ENCODE measurements at places on chromosomes 1 and 21.

GRCh38 chr1:231964961-231965360 is 338.4 kb downstream of the DISC1 start:
- DNase-seq: no peak

GRCh38 chr1:246987083-246987690 is 20.7 kb downstream of the ZNF695 start:
- no peak for DNase-seq

DNA sequence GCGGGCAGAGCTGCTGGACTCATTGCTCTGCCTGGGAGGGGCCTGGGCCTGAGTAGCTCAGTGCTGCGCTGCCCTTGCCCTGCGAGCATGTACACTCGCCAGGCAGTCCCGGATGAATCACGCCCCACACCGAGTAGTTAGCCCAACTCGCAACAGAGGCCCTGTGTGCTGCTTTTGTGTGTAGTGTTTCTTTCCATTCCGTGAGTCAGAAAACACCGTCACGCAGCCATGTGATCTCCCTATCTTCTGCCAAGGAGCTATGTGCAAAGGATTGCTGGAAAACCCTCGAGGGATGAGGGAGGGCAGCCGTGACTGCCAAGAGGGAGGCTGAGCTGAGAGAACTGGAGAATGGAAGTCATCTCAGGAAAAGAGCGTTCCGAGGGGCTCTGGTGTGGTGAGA is 37.3 kb downstream of the NENF start:
- peak; percentile 84 for DNase-seq

DNA sequence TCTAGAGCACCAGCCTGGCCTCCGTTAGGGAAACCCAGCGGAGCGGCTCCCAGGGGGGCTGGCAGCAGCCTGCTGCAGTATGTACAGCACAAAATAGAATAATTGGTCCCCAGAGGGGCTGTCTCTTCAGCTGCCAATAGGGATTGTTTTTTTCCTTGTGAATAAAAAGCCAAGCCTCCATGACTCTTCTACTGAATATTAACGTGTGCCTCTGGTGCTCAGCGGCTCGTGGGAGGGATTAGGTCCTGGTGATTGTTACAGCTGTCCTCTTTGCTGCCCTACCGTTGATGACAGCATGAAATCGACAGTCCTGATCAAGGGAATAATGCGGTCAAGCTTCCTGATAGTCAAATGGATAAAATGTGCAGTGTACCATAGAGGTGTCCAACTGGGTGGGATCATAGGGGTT is 190.7 kb upstream of the RUNX1 start:
- peak; percentile 28 for DNase-seq

DNA sequence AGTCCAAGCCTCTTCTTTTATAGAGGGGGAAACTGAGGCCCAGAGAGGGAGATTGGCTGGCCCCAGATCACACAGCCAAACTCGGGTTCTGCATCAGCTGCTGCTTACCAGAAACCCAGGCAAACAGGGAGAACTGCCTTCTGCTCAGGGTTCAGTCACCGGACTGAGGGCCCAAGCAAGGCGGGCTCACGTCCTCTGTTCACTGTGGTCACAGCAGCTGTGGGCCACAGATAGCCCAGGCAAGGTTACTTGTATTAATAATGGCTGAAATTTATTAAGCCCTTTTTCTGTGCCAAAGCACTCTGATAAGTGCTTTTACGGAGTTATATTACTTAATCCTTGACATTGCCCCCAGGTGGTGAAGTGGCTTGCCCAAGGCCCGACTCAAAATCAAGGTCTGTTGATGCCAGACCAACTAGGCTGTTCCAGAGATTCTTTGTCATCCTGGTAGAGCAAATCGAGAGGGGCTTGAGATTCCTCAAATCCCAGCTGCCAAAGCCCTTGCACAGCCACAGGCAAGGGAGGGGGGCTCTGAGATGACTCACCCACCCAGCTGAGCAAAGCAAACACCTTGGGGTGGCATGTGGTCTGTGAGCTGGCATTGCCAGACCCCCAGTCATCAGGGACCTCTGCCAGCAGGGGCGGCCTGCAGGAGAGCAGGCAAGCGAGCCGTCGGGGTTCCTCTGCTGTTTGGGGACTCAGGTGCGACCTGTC is 36.5 kb downstream of the EPHB2 start:
- DNase-seq: no peak

GRCh38 chr1:226871636-226872327 is 1.4 kb downstream of the PSEN2 start:
- DNase-seq: no peak

DNA sequence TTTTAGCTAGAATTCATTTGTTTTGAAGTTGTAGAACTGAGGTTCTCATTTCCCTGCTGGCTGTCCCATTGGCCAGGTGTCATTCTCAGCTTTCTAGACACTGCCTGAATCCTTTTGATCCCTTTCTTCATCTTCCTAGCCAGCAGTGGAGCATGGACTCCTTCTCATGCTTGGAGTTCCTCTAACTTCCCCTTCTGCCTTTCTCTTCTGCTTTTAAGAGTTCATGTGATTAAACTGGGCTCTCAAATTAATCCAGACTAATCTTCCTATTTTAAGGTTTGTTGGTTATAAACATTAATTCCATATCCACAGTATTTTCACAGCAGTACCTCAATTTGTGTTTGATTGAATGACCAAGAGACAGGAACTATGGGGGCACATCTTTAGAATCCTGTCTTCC is 52.3 kb downstream of the ADAMTS5 start:
- DNase-seq: no peak

GRCh38 chr1:118987468-118988185 is 516 bp downstream of the TBX15 start:
- DNase-seq: no peak

DNA sequence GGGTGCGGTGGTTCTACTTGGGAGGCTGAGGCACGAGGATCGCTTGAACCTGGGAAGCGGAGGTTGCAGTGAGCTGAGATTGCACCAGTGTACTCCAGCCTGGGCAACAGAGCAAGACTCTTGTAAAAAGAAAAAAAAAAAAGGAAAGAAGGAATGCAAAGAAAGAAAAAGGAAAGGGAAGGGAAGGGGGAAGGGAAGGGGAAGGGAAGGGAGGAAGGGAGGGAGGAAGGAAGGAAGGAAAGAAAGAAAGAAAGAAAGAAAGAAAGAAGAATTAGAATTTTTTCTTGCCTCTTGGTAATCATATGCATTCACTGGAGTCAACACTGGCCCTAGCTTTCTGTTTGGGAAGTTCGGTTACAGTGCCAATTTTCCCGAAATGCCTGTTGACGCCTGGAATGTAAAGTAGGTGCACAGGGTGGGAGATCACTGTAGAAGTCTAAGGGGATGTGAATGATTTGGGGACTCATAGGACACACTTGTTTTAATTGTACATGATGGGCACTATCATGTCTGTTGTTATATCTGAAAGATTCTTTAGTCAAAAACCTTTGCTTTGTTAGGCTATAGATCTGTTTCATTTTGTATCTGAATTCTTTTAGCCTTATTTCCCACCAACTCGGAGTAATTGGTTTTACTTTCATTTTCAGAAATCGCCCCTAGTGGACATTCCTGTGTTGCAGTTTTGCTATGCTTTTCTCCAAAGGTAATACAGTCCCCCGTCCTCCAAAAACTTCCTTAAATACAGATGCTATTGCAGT is 59.8 kb upstream of the MORC3 start:
- DNase-seq: peak; percentile 93

DNA sequence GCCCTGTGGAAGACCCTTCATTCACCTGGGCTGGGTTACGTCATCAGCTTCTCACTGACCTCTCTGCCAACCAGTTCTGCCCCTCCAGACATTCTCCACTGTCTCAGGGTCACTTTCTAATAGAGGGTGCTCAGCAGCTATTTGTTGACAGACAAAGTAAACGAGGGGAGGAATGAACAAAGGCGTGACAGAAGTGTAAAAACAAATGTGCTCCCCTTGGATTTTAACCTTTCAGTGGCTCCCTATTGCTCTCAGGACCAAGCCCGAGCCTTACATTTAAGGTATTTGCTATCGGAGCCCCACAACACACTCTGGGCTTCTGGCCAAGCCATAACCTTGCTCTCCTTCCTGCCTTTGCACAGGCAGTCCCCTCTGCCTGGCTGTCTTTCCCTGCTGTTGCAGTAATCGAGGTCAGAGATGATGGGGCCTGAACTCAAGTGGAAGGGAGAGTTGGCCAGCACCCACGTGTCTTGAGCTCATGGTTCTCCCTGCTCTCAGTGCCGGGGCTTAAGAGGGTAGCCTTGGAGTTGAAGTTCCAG is 9.3 kb upstream of the MARCKSL1 start:
- no peak for DNase-seq

GRCh38 chr21:44732956-44733355 is 21.6 kb upstream of the TSPEAR start:
- no peak for DNase-seq

DNA sequence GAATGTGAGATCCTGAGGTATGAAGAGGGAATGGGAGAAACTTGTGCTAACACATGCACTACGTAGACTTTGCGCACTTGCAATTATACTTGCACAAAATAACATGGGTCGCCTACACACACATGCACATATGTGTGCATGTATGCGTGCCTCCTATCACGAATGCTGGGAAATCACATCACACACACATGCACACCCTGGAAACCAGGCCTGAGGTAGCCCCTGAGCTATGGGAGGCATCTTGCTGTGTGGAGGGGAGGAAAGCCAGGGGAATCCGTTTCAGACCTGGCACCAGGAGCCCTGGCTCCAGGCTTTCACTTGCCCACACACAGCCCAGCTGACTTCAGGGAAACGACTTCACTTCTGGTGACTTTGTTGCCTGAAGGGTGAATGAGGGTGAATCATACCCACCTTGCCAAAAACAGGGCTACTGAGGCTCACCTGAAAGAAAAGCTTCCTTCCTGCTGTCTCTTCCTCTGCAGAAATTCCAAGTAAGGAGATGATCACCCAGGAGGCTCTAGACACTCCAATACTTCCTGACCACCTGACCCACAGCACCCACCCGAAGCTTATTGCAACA is 136.0 kb upstream of the NGF start:
- no peak for DNase-seq

GRCh38 chr1:64129701-64130100 is 73.7 kb upstream of the UBE2U start:
- peak; percentile 32 for DNase-seq

- no peak for DNase-seq
These were observed 24.6 kb downstream of the NUF2 start for GRCh38 chr1:163346326-163346870.

DNA sequence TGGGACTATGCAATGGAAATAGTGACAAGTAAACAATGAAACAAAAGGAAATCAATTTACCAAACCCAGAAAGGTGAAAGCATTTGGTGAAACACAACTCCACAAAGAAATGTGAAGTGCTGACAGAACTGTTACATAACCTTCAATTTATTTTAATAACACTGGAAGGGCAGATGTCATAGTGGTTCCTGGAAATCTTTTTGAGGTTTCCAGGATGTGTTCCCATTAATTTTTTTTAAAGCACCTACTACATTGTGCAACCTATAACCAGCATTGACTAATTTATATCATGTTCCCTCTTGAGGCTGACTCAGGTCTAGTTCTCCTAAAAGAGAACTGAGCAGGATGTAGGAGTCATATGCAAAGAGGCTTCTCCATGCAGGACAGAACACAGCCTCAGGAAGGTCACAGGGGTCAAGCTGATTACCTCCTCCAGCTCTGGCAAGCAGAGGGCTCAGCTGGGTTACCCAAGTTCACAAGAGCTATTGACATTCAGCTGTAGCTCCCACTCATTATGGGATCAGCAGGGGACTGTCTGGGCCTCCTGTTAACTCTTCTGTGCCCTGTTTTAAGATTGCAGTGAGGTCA is 157.1 kb upstream of the NRIP1 start:
- DNase-seq: no peak

DNA sequence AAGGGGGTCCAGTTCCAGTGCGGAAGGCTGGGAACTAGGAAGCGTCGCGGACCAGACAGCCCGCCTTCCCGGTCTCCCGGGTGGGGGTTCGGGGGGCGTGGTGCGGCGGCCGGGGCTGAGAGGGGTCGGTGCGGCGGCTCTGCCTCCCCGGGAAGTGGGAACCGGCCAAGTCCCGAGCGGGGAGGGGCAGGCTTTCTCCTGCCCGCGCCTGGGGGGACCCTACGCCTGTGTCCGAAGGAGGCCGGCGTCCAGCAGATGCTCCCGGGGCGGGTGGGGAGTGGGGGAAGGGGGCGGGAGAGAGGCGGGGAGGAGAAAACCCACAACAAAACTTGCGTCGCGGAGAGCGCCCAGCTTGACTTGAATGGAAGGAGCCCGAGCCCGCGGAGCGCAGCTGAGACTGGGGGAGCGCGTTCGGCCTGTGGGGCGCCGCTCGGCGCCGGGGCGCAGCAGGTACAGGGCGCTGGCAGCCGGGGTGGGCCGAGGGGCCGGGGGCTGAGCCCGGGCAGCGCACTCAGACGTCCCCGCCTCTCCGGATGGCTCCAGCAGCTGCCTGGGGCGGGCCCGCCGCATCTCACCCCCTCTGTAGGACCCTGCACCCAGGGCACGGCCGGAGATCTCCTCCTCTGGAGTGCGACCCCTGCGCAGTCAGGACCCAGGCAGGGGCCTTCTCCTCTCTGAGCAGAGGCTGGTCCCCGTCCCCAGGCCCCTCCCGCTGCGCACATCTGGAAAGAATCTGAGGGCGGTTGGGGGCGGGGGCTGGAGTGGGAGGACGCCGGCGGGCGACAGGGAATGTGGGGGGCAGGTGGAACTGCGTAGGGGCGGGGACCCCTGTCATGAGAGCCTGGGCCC is at the start of gene PODN:
PODN (plus strand) TSS at position 355 of the 849 bp plus-strand sequence. CDS start 7,643 bp downstream, outside the sequence.
- DNase-seq: no peak

DNA sequence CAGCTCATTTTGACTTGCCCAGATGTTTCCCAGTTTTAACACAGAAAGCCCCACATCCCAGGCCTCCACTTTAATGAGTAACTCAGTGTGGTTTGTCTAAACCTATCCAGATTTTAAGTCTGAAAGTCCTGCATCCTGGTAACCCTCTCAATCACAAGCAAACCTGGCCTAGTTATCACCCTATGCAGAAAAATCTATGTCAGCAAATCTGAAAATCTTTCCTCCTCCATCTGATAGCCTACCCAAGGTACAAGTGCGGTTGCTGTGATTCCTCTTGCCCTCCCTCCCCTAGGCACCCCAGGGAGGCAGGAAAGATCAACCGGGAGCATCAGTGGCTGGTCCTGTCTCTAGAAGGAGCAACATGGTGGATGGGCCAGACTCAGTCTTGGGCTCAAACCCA is 163.7 kb downstream of the IGSF21 start:
- DNase-seq: no peak

GRCh38 chr1:185549906-185550305 is 184.3 kb upstream of the HMCN1 start:
- DNase-seq: no peak

GRCh38 chr1:33219886-33220661 is 36.2 kb upstream of the ZNF362 start:
- DNase-seq: no peak

- no peak for DNase-seq
These were observed 121.3 kb downstream of the SEC16B start for GRCh38 chr1:177848577-177848976.

DNA sequence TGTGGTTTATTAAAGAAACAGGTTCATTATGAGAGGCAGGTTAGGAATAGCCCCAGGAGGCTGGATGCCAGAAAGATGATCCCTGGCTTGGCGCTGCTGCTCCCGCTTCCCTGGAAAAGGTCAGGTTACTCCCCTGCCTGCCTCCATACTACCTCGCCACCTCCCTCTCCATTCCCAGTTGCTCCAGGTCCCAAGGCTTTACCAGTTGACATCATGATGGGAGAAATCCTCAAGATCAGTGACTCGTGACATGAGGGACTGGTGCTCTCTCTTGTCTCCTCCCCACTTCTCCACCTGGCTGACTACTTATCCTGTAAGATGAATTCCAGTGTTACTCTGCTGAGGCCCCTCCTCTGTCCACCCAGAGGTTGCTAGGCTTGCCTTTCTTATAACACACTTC is 19.7 kb downstream of the VASH2 start:
- no peak for DNase-seq

Data from skin of body (tissue), 3 donors.